ENCODE measurements at places on chromosomes 1 and 21. TPM values are rescaled to one million over a fixed set of nuclear protein-coding genes. Genes with fewer than 3 reads are reported as not detected.

DNA sequence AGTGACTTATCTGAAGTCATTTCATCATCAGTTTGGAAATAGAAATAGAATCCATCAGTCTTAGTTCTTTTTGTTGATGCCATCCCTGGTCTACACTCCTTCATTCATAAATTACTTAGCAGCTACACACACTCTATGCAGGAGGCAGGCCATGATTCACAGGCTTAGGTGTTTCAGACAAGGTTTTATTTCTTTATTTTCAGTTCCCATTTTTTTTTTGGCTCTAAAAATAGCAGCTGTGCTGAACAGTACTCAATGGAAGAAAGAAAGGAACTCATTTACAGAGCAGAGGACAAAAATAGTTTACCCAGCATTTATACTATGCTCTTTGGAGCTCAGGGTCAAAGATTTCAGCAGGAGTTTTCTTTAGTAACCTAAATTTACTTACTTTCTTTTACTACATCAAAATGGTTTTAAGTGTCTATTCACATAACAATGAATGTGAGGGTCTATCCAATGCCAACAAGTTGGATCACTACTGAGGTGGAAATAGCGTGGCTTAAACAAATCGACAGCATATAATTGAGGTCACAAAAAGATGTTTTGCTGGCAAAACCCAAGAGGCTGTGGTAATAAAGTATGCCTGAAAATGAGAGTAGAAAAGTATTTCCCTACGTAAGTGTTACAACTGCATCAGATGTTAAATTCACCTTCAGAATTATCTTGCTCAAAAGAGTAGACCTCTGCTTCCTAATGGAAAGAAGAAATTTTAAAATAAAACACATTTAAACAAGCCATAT lies 7.7 kb downstream of the KRTAP19-8 start:
- no peak for DNase-seq

- DNase-seq: peak; percentile 56
Measured at GRCh38 chr1:181503171-181503810, 20.0 kb downstream of the CACNA1E start.

ST6GALNAC3 gene
- polyA plus RNA-seq: 5.0 TPM

- DNase-seq: no peak
Measured at GRCh38 chr1:2391931-2392509, 379 bp downstream of the RER1 start.

GRCh38 chr21:41712201-41712600 lies 54.7 kb downstream of the RIPK4 start:
- DNase-seq: no peak
